Activated T-helper 9 cell treated with anti-CD3 and anti-CD28 coated beads, Interleukin-2, amount 50 U/mL, for 16 hours (primary cell): ENCODE measurements at places on chromosomes 2 and 18.

GRCh38 chr2:190504912-190505311 is 29.6 kb downstream of the NEMP2 start:
- DNase-seq = no peak

- no peak for DNase-seq
Measured at GRCh38 chr2:228703152-228703551, 521.7 kb upstream of the SPHKAP start.

GRCh38 chr2:29393676-29394075 is 278.5 kb downstream of the CLIP4 start:
- no peak for DNase-seq

DNA sequence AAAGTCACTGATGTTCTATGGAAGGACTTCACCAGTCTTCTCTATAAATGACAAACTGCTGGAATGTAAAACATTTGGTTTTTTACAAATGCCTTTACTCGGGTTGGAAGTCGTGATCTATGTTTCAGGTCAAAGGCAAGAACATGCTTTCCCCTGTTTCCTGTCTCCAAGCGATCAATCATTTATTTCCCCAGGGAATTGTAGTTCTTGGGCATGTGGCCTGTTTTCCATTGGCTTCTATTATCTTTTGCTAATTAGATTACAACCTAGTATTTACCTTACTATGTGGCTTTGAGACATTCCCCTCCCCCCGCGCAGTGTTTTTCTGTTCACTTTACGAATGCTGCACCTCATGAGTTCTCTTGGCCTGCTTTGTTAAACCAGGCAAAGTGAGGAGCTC is 684.2 kb downstream of the EPHA4 start:
- no peak for DNase-seq

DNA sequence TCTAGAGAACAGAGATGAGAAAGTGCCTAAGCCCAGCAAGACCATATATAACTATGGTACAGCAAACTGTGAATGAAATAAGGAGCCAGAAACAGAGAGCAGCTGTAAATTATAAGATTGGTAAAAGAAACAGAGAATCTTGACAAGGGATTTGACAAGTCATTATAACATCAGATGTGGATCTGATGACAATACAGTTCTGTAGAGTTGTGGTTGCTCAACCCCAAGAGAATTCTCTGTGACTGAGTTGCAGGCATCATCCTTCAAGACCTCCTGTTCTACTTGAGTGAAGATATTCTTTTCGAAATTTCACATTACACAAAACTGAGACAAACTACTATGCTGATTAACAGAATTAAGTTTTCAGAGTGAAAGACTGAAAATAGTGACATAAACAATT is 343.1 kb upstream of the SLC39A10 start:
- DNase-seq = no peak

- no peak for DNase-seq
Measured at GRCh38 chr2:133286326-133286922, 281.8 kb downstream of the NCKAP5 start.

- DNase-seq = no peak
Measured at GRCh38 chr18:56473400-56474024, 164.9 kb downstream of the TXNL1 start.

DNA sequence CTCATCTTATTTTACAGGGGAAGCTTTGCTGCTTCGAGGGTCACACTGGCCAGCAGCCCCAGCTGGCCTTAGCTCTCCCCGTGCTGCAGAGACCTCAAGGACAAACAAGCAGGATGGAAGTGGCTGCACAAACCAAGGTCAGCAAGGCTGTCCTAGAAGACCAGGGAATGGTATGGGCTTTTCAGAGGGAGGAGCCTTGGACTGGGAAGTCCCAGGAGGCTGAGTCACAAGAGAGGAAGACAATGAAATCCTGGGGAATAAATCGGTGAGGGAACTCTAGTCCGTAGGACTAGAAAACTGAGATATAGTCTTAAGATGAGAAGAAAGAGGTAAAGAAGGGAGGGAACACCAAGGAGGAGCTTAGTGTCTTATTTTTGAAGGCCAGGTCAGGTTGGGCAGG is 15.7 kb downstream of the CREG2 start:
- no peak for DNase-seq

GRCh38 chr18:13658436-13659204 is 67.7 kb downstream of the FAM210A start:
- DNase-seq = no peak

DNA sequence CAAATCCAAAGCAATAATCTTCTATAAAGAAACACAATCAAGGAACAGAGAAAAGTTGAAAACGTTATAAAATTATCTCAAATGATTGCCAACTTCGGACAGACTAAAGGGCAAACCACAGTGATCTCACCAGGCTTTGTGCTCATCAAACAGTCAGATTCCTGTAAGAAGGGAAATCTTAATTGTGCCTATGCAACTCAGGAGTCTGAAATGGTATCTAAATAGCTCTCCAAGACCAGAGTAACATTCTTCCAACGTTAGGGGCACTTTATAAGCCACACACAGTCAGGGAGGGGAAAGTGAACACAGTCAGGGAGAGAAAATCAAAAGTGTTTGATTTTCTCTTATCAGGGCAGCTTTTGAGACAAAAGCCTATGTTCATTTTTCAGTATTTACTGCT is 29.4 kb downstream of the PLEKHM3 start:
- DNase-seq = no peak

GRCh38 chr2:161107265-161107664 is 53.0 kb upstream of the TANK start:
- no peak for DNase-seq

- no peak for DNase-seq
Measured at GRCh38 chr2:185695711-185696235, 42.8 kb upstream of the FSIP2 start.

GRCh38 chr18:48129621-48130082 is 199.2 kb upstream of the SMAD2 start:
- DNase-seq = no peak

- DNase-seq = no peak
Measured at GRCh38 chr18:78757014-78757413, 222.6 kb upstream of the SALL3 start.

GRCh38 chr2:202530038-202530437 is 104.7 kb upstream of the FAM117B start:
- no peak for DNase-seq

DNA sequence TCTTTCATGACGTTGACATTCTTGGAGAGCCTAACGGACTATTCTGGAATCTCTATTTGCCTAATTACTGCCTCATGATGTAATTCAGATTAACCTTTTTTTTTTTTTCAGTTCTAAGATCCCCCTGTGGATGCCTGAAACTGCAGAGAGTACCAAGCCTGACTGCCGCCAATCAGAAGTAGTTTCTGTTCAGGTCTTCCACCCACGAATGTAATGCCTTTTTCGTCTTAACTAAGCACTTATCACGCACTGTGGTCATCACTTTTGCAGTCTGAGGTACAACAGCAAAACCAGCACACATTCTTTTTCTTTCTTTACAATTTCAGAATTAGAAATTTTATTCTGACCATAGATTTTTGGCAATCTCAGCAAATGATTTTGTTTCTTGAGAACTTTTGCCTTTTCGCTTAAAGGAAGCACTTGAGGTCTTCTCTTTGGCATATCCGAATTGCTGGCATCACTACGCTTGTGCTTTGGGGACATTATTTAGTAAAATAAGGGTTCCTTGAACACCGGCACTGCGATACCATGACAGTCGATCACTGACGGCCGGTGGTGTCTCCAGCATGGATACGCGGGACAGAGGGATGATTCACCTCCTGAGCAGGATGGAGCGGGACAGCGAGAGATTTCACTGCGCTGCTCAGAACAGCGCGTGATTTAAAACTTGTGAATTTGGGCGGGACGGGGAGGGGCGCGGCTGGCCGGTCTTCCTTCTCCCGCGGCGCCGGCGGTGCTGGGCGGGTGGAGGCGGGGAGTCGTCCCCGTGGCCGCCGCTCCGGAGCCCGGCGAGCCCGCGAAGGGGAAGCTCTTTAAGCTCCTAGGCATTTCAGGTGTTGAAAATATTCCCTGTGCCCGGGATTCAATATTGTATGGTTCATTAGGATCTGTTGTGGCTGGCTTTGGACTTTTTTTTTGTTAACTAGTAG is 32.0 kb upstream of the GPR55 start:
- DNase-seq = peak; percentile 26

- no peak for DNase-seq
Measured at GRCh38 chr2:34102339-34102738, 503.2 kb upstream of the FAM98A start.

GRCh38 chr2:182031956-182032355 is 46.3 kb downstream of the PPP1R1C start:
- DNase-seq = no peak

DNA sequence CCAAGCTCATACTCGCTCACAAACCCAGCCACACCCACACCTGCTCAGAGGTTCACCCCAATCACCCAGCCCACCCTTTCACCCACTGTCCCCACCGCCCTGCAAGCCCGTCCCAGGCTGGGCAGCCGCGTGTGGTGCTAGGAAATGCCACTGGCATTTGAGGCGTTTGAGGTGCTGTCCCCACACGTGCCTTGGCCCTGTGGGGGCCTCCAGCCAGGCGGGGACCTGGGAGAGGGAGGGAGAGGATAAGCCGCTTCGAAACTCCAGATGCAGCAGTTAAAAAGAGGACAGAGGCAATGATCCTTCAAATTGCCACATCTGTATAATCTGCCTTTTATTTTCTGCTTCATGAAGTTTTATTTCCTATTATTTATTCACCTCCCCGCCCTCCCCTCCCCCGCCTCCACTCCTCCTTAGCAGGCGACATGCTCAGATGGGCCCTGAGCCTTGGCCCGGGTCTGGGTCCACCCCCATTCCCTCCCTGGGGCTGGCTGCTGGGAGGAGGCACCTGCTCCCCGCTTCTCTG is 35.9 kb downstream of the PSD4 start:
- DNase-seq = no peak

- no peak for DNase-seq
Measured at GRCh38 chr2:142307616-142308115, 176.8 kb upstream of the LRP1B start.

DNA sequence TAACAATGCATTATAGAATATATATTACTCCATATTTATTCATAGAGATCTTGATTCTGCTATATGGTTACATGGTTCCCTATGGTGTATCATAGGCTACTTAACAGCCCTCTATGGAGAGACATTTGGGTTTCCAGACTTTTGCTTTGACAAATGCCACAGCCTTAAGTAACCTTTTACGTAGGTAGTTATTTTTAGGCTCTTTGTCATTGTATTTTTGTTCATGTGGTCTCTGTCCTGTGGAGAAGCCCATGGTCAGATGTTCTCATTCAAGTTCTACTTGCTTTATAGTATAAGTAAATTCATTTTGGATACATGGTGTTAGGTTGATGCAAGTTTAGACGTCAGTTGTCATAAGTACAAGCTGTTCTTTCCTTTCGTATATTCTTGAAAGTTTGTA is 275.2 kb upstream of the THSD7B start:
- DNase-seq = no peak

GRCh38 chr18:74440808-74441427 is 16.2 kb downstream of the DIPK1C start:
- DNase-seq = no peak

- no peak for DNase-seq
Measured at GRCh38 chr2:61878761-61879160, 9.7 kb downstream of the CCT4 start.

GRCh38 chr2:163752267-163752666 is 16.5 kb upstream of the FIGN start:
- DNase-seq = no peak

DNA sequence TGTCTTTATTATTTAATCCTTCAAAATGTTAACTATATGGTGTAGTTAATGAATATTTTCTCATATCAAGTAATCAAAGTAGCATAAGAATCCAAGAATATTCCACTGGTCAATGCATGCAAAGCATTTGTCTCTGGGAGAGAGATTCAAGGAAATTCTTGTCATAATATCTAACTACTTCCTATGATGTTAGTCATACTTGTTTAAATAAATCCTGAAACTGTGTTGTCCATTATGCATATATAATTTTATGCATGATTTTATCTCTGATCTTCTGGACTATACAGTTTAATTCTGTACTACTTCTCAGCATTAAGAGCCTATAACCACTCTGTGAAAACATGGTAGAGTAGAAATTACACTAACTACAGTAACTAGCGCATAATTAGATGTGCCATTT is 388.3 kb downstream of the NR4A2 start:
- no peak for DNase-seq

DNA sequence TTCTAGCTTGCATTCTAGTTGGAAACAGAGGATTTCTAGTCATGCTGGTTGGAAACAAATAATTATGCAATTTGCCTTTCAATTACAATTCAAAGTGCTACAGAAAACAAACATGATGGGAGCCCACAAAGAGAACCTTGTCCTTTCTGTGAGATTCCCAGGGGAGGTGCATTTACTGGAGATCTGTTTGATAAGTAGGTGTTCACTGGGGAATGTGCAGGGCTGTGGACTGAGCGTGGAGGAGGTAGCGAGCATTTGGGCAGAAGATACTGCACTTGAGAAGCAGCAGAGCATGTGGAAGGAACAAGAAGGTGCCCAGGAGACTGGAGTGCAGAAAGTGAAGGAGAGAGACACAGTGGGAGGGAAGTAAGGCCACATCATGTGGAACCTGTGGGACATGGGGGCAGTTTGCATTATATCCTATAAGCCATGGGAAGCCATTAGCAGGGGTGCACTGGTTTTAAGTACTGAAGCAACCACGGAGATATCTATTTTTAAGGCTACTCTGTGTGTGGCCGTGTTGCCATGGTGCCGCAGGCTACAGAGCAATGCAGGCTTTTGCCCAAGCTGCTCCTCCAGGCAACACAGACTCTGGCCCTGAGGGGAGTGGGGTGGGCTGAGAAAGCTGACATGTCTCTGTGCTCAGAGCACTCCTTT is 154.0 kb downstream of the ANTXR1 start:
- no peak for DNase-seq

DNA sequence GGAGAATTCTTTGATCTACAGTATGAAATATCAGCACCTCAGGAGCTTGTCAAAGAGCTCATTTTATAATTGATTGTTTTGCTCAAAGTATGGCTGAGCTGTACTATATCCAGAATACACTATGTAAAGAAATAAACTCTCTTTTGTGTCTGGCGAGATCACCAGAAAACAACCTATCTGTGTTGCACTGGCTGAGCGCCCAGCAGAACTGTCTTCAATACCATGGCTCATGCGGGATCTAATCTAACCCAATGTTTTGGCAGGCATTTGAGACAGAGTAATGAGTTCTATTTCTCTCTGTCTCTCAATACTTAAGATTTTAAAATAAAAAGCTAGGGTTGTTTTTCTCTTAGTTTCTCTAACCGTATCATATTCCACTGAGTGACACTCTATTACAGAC is 192.4 kb downstream of the L3MBTL4 start:
- DNase-seq = no peak

- DNase-seq = no peak
Measured at GRCh38 chr18:7684966-7685365, 117.8 kb downstream of the PTPRM start.

DNA sequence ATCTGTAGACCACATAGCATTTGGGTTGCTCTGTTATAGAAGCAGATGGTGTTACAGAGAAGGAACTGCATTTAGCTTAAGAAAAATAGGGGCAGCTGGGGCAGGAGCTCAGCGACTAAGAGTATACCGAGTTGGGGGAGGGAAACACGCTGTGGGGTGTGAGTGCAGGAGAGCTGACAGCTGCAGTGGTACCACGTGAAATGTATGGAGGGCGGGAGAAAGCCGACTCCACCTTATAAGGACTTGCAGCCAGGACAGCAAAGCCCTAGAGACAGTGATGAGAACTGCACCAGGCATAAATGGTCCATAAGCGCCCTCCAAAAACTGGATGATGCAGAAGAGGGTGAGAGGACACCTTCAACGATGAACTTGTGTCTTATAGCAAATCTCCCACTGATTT is 237.6 kb downstream of the PRKCE start:
- no peak for DNase-seq

- DNase-seq = no peak
Measured at GRCh38 chr2:204946892-204947291, 401.6 kb downstream of the PARD3B start.

- no peak for DNase-seq
Measured at GRCh38 chr18:59700535-59700967, 3.3 kb upstream of the CCBE1 start.
